Effector CD8-positive, alpha-beta T cell (primary cell): ENCODE measurements at places on chromosomes 7 and 10.

DNA sequence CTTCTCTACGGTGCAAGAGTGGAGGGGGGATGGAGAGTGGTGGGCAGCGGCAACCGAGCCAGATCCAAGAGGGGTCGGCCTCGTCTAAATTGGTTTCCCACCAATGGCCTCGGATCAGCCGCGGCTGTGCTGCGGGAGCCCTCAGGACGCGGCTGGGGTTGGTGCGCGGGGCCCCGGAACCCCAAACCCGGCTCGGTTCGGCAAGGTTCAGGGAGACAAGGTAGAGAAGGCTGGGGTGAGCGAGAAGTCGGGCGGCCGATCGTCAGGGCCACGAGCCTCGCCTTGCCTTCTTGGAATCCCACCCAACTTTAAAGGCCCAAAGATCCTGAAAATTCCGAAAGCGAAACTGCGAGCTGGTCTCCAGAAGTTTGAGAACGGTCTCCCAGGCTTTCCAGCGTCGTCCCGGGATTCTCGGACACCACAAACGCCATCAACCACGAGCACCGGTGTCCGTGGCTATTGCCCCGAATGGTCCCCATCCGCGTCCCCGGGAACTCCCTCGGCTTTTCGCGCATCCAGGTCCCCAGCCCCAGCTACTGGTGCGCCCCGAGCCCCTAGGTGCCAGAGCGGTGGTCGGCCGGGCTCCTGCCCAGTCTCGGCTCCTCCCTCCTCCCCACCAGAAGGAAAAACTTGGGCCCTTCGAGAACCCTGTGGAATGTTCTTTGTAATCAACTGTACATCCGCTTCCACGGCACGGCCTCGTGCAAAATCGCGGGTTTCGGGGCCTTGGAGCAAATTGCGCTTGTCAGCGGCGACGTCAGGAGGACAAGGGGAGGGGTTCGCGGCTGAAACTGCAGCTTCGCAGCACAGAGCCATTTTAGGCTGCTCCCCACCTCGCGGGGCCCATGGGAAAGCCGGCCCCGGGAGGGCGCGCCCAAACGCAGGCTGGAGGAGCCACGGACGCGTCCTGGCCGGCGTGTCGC is 3.2 kb downstream of the SFMBT2 start:
- peak; percentile 9 for DNase-seq

GRCh38 chr7:113649556-113649955 is 269.3 kb downstream of the PPP1R3A start:
- DNase-seq: no peak

DNA sequence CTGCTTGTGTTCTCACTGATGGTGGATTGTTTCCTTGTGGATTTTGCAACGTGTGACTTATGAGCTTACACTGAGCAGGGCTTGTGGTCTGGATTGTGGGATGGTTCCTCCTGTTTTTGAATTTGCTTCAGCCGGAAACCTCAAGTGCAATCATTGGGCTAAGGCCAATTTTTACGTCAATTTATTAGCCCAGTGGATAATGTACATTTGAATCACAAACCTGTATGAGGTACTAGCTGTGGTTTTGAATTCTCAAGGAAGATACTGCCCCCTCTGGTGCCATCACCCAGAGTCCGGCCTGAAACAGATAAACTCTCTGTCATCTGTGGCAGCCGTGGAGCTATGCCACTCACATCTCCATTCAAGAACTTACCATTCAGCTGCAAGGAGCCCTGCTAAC is 7.3 kb upstream of the ZNF777 start:
- DNase-seq: no peak

DNA sequence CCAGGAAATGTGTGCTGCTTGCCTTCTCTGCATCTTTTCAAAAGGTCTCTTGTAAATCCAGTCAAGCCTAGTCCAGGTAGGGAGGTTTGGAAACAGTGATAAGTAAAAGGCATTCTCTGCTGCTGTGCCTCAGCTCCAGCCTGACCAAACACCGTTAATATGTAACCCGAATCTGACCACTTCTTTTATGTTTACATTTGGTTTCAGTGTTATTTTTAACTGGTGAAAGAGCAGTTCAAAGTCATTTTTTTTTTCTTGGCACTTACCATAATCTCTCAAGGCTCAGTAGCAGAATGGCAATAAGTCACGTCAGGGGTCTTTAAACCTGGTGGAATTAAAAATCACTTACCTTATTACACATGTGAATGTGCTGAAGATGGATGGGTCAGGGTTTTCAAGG is 216.8 kb downstream of the PTEN start:
- DNase-seq: no peak

DNA sequence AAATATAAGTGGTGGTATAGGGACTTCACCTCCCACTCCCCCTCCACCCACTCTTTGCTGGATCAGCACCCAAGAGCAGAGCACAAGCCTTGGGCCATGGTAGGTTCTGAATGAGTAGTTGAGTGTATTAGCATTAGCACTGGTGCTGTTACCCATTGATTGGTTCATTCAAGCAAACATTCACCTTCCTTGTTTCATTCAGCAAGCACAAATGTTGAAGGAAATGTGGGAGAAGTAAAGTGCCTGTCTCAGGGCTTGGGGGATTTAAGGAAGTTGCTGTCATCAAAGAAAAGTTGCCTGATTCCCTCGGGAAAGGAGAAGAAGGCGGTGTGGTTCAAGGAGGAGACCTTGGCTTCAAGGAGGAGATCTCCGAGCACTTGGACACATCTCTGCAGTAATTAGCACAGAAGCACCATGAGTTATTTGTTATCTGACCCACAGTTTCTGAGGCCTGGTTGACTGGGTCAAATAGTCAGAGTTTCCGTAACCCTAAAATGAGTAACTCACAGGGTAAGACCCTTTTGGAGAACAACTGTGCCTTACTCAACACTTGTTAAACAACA is 17.3 kb downstream of the IL2RA start:
- DNase-seq: no peak

DNA sequence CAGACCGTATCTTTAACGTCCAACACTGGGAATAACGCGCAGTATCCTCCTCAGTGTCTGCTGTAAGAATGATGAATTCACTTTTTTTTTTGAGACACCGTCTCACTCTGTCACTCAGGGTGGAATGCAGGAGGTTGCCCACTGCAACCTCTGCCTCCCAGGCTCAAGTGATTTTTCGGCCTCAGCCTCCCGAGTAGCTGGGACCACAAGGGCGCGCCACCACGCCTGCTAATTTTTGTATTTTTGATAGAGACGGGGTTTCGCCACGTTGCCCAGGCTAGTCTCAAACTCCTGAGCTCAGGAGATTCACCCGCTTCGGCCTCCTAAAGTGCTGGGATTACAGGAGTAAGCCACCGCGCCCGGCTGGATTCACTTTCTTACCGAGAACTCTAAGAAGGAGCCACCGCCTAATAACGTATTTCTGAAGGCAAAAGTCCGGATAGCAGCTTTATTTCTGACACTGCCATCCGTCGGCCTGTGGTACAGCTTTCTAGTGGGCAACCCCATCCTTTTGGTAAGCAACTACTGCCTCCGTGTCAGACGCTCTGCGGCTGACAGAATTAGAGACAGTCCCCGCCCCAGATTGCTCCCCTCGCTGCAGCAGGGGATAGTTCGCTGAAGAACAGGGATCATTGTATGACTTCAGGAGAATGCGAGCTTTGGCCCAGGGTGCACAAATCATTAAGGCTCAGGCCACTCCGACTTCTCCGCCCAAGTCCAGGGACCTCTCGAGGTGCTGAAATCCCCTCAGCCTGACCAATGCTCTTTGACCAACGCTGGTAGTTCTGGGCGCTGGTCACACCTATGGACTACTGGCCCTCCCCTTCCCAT is 662 bp downstream of the POLR3A start:
- DNase-seq: peak; percentile 8
